CD4-positive, alpha-beta T cell treated with Interleukin-12 subunit alpha and Interleukin-12 subunit beta, for 1 hour (primary cell): ENCODE measurements at places on chromosomes 1 and 21.

- DNase-seq, result peak; percentile 44
These were observed 15.5 kb downstream of the PI4KB start for GRCh38 chr1:151311589-151312331.

- DNase-seq, result no peak
These were observed 15.3 kb downstream of the LDLRAD1 start for GRCh38 chr1:54002544-54003248.

GRCh38 chr1:198830412-198830811 lies 191.6 kb downstream of the PTPRC start:
- DNase-seq, result no peak

DNA sequence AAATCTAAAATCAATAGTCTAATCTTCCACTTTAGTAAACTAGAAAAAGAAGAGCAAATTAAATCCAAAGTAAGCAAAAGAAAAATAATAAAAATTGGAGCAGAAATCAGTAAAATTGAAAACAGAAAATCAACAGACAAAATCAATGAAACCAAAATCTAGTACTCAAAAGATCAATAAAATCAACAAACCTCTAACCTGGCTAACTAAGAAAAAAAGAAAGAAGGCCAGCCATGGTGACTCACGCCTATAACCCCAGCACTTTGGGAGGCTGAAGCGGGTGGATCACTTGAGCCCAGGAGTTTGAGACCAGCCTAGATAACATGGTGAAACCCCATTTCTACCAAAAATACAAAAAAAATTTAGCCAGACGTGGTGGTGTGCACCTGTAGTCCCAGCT lies 22.8 kb downstream of the PDIK1L start:
- DNase-seq, result no peak

DNA sequence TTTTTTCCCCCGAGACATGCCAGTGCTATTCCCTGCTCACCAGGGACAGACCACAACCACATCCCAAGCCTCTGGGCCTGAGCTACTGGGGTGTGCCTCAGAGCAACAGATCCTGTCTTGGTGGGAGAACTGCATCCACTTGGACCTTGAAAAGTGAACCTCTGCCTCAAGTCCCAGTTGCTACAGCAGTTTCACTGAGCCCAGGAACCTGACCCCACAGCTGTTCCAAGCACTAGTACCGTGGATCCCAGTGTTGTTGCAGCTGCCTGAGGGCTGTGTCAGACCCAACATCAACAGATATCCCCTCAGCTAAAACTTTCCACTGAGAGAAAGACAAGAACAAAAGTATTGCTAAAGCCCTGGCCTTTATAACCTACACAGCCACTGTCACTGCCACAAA lies 373.0 kb downstream of the PLPP3 start:
- DNase-seq, result no peak

DNA sequence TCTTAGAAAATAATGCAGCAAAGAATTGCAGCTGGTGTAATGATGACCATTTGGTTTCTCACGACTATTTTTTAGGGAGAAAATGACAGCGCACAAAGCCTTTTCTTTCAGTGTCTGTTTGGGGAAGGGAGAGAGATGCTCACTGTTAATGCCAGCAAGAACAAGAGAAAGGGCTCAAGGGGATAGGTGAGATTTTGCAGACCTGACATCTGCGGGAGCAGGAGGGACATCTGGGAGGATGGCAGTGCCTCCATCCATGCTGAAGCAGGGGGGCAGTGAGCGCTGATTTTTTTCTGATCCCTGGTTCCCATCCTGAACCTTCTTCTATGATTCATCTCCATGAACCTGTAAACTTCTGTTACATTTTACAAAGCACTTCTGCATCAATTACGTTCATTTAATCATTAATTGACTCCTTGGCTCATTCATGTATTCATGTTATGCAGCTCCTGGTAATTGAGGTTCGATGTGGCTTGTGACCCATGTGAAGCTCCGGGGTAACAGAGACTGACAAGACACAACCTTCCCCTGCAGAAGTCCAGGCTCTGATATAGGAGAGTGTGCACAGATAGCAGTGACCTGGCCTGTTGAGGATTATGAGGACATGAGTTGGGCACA lies 595.3 kb downstream of the PTPRU start:
- DNase-seq, result no peak

GRCh38 chr1:223674119-223674890 lies 8.8 kb upstream of the CAPN8 start:
- DNase-seq, result no peak

GRCh38 chr21:40340357-40340756 lies 473.1 kb downstream of the PCP4 start:
- DNase-seq, result no peak

GRCh38 chr1:171513743-171514142 lies 28.4 kb downstream of the PRRC2C start:
- DNase-seq, result no peak

DNA sequence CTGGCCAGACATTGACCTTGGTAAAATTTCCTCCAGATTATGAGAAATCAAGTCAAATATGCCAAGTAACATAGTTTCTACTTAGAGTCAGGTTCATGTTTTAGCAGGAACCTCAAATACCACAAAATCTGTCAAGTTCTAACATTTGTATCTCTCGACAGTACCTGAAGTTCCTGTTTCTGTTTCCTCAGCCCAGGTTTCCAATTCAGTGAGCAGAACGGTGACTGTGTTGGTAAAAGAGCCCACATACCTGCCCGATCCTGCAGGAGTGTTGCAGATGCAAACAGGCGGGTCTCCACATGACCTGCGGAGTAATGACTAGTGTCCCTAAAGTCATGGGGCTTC lies 57.9 kb upstream of the LGALS8 start:
- peak; percentile 16 for DNase-seq

DNA sequence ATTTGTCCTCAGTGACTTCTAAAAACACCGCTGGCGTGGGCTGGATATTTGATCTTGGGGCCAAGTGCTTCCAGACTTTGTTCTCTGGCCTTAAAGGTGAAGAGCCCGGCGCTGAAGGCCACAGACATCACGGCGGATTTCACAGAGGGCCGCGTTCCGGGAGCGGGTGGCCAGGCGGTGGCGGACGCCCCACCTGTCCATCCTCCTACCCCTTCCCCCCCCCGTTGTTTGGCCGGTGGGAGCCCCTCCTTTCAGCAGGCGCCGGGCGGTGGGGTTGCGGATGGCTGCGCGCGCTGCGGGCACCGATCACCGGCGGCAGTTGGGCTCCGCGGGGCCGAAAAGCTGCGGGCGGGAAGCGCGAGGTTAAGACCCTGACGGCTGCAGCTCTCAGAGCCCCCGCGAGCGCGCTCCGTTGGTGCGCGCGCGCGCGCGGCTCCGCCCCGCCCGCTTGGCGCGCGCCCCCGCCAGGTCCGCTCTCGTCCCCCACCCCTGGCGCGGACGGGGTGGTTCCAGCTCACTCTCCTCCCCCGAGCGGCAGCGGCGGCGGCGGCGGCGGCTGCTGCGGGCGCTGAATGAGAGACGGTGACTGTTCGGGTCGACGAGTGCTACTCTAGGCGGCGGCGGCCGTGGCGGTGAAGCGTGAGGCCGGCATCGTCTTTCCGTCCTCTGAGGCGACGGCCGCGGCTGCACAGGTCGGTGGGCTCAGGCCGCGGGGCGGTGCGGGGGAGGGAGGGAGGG lies at the start of gene RALGPS2:
Gene RALGPS2 (plus strand): TSS at position 517 of the 738 bp plus-strand sequence. CDS start 51,521 bp downstream, outside the sequence.
- peak; percentile 68 for DNase-seq

GRCh38 chr1:194256010-194256409 lies 1069.6 kb upstream of the B3GALT2 start:
- no peak for DNase-seq

DNA sequence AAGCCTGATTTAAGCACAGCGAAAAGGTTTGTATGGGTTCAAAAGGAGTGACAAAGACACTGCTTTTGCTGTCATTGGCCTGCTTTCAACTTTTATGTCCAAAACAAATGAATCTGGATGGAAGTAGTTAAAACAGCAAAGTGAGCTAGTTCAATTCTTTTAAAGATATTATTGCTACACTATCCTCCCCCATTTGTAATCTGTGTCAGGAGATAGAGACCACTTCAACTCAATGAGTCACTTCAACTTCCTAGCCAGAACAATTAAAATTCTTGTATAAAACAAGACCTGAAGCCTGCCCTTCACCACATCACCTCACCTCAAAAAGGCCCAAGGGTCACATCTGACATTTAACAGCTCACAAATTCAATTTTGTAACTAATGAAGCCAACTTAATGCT lies 364.1 kb upstream of the LYPLAL1 start:
- DNase-seq, result no peak

- DNase-seq, result peak; percentile 55
These were observed 88.3 kb upstream of the SELENON start for GRCh38 chr1:25711555-25712298.

DNA sequence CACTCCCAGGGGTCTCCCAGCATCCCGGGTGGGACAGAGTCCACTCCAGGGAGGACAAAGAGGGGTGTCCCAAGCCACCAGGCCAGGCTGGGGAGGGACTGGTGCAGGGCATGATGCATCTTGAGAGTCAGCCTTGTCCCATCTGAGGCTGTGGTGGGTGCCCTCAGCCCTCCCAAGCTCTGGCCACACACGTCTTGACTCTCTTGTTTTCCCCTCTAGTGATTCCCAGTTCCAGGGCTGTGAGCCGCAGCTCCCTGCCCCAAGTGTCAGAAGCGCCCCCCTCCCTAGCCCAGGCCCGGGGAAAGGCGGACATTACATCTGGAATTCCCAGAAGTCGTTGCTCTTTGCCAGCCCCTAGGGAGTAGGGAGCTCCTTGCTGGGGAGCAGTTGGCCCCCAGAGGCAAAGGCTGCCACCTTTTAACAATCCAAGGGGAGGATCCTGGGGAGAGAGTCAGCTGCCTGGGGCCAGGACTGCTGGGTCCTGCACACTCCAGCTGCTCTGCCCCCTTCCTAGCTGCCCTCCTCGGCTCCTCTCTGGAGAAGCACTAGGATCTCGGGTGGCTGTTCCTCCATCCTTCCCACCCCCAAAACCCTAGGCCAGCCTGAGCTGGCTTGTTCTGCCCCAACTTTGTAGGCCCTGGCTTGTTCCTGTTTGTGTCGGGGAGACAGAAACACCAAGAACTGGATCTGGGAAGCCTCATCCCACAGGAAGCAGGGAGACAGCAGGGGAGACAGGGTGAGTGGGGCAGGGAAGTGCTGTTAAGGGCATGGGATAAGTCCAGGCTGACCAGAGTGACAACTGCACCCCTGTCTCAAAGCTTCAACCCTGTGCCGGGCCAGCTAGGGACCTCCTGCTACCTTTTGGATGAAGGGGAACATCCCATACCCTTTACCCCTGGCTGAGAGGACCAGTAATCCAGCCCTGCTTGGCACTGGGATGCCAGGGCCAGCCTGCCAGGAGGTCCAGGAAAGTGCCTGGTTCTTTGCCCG lies 3.2 kb upstream of the PTPN7 start:
- DNase-seq, result no peak

DNA sequence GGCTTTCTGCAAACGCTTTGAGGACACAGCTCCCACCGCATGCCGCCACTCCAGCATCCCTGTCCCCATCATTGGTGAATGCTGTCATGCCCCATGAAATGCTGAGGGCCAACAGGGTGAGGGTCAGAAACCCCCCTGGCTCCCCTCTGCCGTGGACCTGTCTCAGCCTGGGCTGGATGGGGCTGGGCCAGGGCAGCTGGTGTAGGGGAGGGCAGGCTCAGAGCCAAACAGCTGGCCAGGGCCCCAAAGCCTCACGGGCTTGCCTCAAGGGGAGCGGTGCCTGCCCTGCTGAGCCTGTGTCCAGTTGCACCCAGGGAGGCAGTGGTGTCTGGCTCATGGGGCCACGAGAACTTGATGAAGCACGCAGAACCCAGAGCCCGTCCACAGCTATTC lies 49.7 kb downstream of the S100B start:
- no peak for DNase-seq

DNA sequence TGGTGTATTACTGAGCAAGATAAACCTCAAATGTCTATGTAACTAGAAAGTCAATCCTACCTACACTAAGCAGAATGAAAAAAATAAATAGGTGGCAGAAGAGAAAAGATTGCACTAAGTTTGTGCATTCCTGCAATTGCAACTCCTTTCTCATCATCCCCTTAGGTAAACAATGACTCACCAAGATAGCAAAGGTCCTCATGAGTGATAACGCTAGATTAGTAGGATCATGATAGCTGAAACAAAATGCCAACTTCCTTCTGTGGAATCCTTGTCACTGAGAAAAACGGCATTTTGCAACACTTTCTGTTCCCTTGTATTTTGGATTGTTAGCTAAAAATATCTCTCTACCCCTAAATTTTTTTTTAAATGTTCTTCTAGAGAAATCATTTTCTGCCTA lies 20.0 kb upstream of the FCER1A start:
- no peak for DNase-seq

DNA sequence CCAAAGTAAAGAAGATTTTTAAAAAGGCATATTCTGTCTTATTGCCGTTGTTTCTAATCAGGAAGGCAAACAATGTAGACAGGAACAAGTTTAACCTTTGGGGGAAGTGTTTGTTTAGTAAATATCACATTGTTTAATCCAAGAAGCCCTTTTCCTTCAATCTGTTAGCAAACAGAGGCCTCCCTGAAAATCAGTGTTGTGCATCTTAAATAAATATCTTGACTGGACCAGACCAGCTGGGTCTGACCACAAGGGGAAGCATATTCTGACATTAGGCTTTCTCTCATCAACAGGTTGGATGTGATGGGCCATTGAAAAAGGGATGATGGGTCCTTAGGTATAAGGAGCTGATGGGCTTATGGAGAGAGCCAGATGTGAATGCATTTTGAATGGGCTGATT lies 81.8 kb upstream of the SGIP1 start:
- no peak for DNase-seq

- no peak for DNase-seq
These were observed 16.1 kb upstream of the ETV3 start for GRCh38 chr1:157154291-157154690.

DNA sequence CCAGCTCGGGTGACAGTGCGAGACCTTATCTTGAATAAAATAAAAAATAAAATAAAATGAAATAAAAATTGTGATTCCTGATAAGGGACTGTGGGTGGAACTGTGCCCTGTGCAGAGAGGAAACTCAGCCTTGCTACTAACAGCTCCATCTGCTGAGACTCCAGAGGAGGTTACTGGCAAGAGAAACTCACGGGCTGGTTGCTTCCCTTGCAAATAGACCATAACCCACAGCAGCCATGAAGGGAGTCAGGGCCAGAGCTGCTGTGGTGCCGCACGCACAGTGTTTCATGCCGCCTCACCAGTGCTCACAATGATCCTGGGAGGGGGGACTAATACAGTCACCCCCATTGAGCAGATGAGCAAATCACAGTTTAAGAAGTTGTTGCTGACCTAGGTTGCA lies 13.7 kb downstream of the ZBTB17 start:
- no peak for DNase-seq

GRCh38 chr1:61967750-61968149 lies 225.5 kb downstream of the PATJ start:
- no peak for DNase-seq

GRCh38 chr21:32603131-32603530 lies 9.0 kb downstream of the CFAP298 start:
- DNase-seq, result no peak

- no peak for DNase-seq
These were observed 51.1 kb downstream of the SLC44A5 start for GRCh38 chr1:75559800-75560199.

- peak; percentile 76 for DNase-seq
These were observed 25.7 kb downstream of the RAB7B start for GRCh38 chr1:205977402-205978014.
